Chondrocyte (in vitro differentiated cells): ENCODE measurements at places on chromosomes 3 and 15.

GRCh38 chr3:151567477-151567876 is 106.6 kb upstream of the IGSF10 start:
- DNase-seq: no peak

DNA sequence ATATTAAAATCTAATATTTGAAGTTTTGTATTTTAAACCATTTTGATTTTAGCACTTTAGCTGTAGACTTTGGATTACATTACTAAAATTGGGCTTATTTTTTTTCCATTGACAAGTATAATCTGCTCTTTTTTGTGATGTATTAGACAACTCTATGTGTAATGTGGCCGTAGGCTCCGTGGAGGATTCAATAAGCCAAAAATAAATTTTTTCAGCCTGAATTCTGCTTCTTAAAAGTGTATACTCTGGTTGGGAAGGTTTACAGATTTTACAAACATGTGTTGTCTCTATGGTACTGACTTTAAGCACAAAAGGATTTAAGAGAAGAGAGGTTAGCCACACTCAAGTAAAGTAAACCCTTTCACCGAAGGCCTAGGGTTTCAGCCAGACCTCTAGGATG is 110.8 kb downstream of the PLCL2 start:
- DNase-seq: no peak

GRCh38 chr3:159852266-159852665 is 136.4 kb upstream of the IL12A start:
- no peak for DNase-seq

- DNase-seq: no peak
Observed at GRCh38 chr15:64144192-64144564, 7.4 kb upstream of the SNX22 start.

GRCh38 chr3:12138044-12138443 is 20.7 kb downstream of the TIMP4 start:
- DNase-seq: no peak

- DNase-seq: no peak
Observed at GRCh38 chr3:183629546-183630301, 5.7 kb upstream of the KLHL24 start.

GRCh38 chr3:44568561-44568960 is 13.6 kb downstream of the ZKSCAN7 start:
- no peak for DNase-seq

- no peak for DNase-seq
Observed at GRCh38 chr3:37662785-37663184, 198.9 kb upstream of the CTDSPL start.

DNA sequence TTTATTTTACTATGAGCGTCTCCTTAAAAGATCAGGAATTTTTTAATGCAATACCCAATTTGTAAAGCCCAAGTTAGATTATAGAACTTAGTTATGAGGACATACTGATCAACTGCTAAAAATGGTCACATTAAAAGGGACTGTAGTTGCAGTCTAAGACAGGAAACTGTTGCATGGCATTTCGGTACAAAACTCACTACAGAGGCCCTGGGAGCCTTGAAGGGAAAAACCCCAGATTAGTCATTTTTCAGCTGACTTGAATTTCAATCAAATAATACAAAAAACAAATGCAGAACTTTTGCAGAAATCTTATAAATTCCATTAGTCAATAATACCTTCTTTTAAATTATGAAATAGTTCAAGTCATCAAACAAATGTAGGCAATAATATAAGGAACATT is 6.9 kb upstream of the PTX3 start:
- DNase-seq: no peak

DNA sequence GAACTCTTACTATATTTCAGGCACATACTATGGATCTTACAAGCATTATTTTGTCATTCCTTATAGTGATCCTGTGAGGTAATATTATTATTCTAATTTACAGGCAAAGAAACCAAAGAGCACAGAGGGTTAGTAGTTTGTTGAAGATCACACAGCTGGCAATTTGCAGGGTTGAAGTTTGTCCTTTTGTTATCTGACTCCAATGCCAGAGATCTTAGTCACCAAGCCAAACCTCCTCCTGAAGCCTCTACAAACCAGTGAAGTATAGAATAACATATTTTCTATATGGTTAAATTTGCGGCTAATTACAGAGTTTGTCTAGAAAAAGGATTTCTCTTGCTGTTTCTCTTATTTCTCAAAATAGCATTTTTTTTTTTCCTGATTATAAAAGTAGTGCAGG is 11.2 kb downstream of the ISLR2 start:
- no peak for DNase-seq

DNA sequence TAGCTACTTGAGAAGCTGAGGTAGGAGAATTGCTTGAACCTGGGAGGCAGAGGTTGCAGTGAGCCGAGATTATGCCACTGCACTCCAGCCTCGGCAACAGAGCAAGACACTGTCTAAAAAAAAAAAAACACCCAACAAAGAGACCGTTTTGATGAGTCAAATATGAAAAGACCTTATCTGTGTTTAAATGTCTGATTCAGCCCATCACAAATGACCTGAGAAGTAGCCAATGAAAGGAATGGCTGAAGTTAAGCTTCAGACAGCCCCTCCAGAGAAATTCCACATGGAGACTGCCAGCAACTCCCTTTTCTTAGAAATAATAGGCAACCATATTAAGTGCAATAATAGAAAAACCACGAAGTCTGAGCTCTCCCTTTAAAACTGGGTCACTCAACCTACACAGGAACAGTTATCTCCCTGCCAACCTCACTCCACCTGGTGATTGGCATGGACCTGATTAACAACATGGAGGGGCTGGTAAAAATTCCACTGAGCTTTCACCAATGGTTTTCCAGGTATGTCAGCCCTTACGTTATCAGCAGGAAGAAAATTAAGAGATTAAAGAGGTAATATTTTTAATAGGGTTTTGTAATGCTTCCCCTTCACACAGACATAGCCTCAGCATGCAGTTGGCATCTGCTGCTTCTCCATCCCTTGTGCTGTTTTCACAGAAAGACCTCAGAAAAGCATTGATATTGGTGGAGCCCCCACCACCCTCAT is 238.1 kb upstream of the STT3B start:
- DNase-seq: no peak

DNA sequence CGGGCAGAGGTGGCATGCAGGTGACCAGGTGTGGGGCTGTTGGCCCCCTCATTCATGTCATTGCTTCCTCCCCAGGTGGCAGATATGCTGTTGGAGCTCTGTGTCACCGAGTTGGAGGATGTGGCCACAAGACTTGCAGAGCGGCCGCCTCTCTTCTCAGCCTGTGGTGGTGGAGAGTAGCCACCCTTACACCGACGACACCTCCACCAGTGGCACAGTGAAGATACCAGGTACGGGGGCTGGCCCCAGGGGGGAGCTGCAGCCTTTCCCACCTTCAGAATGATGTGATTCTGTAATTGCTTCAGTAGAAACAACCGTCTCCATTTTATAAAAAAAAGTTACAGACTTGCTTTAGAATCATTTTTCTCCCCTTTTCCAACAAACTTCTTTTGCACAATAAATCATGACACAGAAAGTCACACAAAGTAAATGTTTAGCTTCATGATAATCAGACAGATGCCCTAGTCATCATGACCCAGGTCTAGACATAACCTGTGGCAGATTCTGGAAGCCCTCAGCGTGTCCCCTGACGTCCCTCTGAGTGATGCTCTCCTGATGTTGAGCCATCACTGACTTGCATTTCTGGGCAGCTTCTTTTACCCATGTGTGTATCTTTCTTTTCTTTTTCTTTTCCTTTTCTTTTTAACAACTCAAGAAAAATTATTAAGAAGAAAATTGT is 76.0 kb upstream of the FAN1 start:
- no peak for DNase-seq
